ENCODE measurements at places on chromosomes 1 and 21.

GRCh38 chr1:182829285-182829932, 9.7 kb upstream of the DHX9 start:
- DNase-seq: no peak

DNA sequence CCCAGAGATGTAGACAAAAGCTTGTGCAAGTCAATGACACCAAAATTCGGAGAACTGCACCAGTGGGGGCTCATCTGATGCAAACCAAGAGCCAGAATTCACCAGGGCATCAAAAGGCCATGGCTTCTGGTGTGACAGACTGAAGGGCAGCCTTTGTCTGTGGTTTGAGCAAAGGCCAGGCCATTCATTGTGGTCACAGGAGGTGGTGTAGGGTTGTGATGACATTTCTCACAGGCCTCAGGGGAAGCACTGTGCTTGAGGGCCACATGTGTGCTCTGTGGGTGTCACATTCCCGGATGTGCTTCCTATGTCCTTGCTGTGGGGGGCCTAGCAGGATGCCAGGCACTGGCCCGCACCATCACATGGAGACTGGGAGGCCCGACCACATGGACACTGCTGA, 22.5 kb upstream of the KCNE1 start:
- DNase-seq: no peak

- peak; percentile 14 for DNase-seq
Measured at GRCh38 chr1:212542761-212543187, 65.8 kb upstream of the ATF3 start.

DNA sequence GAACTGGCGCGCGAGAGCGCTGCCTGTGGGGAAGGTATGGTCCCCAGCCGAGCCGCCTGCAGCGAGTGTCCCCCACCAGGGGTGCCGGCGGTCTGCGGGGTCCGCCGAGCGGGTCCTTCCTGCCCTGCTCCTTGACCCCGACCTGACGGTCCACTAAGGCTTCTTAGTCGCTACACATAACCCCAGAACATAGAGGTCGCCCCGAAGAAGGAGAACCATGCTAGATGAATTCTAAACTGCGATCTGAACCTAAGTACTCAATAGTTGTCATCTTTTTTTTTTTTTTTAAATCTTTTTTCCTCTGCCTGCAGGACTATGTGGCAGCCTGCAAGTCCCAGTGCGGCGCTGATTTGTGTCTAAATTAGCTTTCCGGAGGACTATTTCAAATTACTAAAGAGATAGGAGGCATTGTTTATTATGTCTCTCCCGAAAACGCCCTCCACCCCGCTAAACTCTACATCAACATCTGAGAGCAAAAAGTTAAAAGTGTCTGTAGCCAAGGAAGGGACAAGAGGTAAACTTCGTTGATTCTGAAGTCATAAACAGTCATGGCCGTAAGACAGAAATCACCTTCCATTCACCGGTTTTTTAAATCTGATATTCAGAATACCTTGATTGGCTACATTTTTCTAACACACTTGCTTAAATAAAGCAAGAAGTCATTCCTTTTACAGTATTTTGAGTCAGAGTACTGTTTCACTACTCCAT, 476 bp downstream of the AXDND1 start:
- DNase-seq: no peak

- no peak for DNase-seq
Measured at GRCh38 chr1:165862448-165862847, 35.0 kb downstream of the UCK2 start.

DNA sequence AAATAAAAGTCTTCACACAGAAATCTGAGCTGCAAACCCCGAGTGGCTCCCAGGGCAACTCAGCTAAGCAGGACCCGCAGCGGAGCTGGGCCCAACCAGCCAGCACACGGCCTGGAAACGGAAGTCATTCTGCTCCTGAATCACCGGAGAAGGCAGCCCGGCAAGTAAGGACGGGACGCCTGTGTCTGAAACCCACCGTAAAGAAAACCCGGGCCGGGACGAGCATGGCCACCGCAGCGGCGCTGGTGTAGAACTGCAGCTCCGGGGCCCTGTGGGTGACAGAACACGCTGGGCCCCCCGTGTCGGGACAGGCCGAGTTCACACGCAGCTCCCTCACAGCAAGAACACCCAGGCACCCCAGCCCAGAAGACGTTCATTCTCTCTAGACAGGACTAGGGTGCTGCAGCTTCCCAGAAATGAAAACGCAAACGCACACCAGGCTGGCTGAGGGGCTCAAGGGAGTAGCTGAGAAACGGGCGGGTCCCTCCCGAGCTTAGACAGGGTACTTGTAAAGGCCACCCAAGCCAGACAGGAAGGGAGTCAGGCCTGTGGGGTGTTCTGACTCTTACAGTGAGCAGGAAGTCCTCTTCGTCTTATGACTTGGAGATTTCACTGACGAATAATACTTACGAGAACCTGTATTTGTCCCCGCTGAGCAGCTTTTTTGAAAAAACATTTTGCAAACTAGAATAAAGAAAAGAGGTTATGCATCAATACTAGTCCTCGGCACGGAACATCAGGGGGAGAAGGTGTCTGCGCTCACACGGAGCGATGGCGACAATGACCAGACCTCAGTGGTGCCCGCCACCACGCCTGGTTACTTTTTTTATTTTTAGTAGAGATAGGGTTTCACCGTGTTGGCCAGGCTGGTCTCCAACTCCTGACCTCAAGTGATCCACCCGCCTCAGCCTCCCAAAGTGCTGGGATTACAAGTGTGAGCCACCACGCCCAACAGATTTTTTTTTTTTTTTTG, 10.9 kb upstream of the CDK11B start:
- DNase-seq: no peak

Data from CD4-positive, alpha-beta T cell treated with Interleukin-12 subunit alpha and Interleukin-12 subunit beta, for 1 hour (primary cell).